Midbrain (tissue), 1 donor: ENCODE measurements at places on chromosomes 2 and 18.

- no peak for DNase-seq
Observed at GRCh38 chr18:74745633-74746403, 148.1 kb downstream of the ZNF407 start.

- DNase-seq = peak; percentile 1
Observed at GRCh38 chr2:201882353-201883090, 76.2 kb downstream of the CDK15 start.

GRCh38 chr18:56115071-56116015, 523.0 kb downstream of the TXNL1 start:
- no peak for DNase-seq

DNA sequence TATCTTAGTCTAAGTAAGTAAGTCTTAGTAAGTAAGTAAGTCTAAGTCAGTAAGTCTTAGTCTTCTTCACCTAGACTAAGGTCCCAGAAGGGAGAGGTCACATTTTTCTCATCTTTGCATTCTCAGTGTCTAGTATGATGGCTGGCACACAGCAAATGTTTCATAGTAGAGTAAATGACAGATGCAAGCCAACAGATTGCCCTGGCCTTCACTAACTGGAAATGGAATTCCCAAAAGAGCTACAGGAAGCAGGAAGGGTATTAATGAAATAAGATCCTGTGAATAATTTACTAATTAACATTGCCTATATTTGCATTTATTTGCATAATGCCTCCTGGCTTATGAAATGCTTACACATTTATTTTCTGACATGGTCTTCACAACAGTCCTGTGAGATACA, 221.6 kb downstream of the RAD51AP2 start:
- DNase-seq = no peak

GRCh38 chr2:43455731-43456642, 139.9 kb downstream of the THADA start:
- DNase-seq = no peak

- DNase-seq = peak; percentile 48
Observed at GRCh38 chr2:152635635-152636298, 81.5 kb downstream of the PRPF40A start.

- no peak for DNase-seq
Observed at GRCh38 chr2:120892967-120893667, 157.4 kb downstream of the GLI2 start.

- DNase-seq = no peak
Observed at GRCh38 chr18:72867746-72868584, at the start of gene NETO1. NETO1 (minus strand) TSS chr18:72867987; CDS start chr18:72867291, 696 bp downstream.

DNA sequence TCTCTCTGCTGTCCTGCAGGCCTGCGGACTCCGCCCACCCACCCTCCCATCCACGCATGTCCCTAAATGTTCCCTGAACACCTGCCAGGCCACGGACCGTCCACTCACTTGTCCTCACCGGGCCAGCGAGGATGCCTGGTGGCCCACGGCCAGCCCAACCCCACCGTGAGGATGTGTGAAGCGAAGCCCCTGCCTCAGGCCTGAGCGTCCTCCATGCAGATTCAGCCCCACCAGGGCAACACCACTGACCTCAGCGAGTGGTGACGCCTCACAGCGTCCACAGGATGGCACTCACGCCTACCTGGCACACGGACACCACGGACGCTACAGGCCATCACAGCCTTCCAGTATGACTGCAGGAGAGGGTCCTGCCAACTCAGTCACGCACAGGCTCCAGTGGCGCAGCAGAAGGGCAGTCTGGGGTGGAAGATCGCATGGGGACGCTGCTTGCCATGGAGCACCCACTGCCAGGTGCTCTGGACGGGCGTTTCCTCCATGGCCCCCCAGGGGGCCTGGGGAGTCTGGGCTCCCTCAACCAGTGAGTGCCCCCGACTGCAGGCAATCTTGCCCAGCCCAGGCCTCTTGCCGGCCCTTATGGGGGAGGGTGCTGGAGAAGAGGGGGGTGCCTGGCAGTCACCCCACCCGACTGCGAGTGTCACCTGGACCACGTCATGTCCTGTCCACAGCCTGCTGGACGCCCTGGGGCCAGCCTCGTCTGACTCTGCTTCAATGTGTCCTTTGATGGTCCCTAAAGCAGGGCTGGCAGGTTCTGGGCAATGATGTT, 25.4 kb downstream of the HDAC4 start:
- no peak for DNase-seq

DNA sequence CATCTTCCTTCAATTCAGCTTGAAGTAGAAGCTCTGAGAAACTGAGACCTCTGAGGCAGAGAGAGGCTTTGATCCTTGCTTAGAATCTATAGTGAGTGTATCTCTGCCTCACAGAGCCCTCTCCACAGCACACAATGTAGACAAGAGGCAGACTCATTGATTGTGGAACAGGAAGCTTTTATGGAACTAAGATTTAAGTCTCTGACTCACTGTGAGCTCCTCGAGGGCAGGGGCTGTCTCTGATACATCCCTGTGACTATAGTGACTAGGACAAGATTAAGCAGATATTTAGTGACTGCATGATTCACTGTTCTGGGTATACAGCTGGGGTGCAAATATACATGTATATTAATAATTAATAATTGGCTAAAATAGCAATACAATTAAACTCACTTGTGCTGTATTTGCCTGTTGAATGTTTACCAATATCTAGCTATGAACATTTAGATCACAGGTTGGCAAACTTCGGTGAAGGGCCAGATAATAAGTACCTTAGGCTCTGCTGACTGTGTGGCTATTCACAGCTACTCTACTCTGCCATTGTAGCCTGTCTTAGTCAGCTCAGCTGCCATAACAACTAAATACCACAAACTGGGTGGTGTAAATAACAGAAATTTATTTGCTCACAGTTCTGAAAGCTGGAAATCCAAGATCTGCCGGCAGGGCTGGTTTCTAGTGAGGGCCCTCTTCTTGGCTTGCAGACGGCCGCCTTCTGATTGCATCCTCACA, 54.4 kb downstream of the ARHGEF4 start:
- no peak for DNase-seq

- peak; percentile 74 for DNase-seq
Observed at GRCh38 chr2:145038041-145038525, 518.2 kb upstream of the ZEB2 start.

DNA sequence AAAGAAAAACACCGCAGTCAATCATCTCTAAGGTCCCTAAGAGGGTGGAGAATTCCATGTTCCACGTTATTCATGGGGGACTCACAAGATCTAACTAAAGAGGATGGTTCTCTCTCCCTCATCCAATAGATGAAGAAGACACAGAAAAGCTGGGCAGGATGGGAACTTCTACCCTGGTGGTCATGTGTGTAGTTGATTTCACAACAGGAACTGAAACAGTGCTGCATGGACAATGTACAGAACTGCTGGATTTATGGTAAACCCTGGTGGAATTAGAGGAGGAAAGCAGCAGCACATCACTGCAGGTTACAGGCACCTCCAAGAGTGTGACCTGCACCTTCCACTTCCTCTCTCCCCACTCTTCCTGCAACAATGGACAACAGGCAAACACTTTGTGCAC, 31.4 kb downstream of the FECH start:
- no peak for DNase-seq

DNA sequence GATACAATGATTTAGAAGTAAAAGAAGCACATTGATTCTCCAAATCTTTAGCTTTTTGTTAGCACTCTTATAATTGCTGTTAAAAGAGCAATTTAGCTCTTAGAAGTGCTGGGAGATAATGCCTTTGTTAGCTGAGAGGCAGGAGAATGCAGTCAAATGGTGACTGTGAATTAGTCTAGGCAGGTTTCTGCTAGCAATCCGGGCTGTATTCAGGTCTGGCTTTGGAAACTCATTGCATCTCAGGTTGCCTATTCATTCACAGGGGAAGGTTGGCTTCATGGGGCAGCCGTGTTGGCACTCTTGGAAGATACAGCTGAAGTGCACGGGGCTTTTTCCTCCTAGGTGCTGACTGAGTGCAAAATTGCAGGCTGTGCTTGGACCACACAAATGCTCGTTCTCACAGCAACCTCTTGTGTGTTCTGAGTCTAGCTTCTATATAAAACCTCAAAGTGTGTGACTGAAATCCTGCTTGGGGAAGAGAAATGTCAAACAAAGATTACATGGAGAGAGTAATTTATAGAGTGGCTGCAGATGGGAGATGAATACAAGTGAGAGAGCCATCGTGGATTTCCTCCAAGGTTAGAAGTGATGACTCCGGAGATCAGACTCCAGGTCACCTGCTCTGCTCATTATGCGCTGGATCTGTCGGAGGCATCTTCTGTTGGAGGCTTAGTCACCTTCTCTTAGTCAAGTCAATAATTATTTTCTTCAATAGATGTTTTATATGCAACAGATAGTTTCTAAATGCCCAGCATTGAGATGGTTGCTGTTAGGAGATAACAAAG, 167.8 kb downstream of the PMAIP1 start:
- peak; percentile 6 for DNase-seq

- DNase-seq = no peak
Observed at GRCh38 chr2:8624855-8625398, 56.9 kb upstream of the ID2 start.

DNA sequence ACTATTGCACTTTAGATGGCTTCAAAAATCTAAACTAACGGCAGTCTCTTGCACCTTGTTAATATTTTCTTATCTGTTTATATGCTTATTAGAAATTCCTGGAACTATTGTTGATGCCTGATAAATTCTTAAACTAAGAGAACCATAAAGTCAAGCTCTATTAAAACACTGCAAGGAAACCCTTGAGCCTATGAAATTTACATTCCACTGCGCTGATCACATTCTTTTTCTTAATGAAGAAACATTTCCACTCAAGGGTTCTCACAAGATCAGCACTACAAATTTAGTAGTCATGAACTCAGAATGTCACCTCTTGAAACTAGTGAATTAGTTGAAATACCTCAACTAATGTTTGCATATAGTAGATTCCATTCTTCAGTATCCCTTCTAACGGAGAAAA, 331.8 kb upstream of the SLC8A1 start:
- no peak for DNase-seq

DNA sequence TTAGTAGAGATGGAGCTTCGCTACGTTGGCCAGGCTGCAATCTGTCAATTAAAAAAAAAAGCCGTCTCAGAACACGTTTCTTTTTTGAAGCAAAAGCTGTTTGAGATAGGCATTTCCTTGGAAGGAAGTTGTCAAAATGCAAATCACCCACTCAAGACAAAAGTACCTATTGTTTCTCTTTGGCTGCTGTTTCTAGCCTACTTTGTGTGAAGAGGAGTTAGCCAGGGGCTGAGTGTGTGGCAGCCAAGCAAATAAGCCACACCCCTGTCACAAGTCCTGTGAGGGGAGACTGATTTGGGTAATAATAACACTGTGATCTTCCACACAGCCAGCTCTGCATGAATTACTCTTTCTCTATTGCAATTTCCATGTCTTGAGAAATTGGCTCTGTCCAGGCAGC, 47.4 kb upstream of the CDCA7 start:
- DNase-seq = peak; percentile 8

GRCh38 chr2:225002656-225003045, 39.6 kb downstream of the DOCK10 start:
- no peak for DNase-seq

- no peak for DNase-seq
Observed at GRCh38 chr2:164877169-164877568, 35.5 kb upstream of the COBLL1 start.

DNA sequence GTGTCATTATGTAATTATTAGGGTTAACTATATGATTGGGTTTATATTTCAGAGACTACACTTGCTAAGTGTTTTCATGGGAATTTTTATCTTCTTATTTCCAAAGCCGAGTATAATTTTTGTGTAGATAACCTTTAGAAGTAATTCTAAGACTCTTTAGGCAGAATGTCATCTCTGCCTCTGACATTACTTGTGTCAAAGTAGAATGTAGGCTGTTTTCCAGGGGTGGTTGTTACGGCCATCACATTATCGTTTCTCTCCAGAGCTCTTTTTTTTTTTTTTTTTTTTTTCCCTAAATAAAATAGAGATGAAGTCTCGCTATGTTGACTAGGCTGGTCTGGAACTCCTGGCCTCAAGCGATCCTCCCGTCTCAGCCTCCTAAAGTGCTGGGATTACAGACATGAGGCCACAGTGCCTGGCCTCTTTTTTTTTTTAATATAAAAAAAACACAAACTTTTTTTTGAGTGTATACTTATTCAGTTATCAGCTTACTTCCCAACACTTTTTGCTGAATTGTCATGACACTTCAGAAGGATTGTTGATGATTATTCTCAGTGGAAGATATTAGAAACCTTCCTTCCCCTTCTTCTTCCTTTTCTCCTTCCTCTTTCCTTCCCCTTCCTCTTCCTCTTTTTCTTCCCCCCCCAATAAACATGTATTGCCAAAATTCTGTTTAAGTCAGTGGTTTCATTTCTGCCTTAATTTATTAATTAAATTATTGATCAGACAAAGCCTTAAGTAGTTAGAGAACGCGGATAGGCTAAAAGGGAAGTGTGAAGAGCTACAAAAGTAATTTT, 2.3 kb downstream of the PIKFYVE start:
- no peak for DNase-seq

GRCh38 chr2:207725873-207726578, 14.6 kb downstream of the CCNYL1 start:
- no peak for DNase-seq

- DNase-seq = no peak
Observed at GRCh38 chr2:105442721-105443120, 43.9 kb upstream of the FHL2 start.

- DNase-seq = no peak
Observed at GRCh38 chr2:224780106-224780505, 63.9 kb upstream of the CCDC195 start.

DNA sequence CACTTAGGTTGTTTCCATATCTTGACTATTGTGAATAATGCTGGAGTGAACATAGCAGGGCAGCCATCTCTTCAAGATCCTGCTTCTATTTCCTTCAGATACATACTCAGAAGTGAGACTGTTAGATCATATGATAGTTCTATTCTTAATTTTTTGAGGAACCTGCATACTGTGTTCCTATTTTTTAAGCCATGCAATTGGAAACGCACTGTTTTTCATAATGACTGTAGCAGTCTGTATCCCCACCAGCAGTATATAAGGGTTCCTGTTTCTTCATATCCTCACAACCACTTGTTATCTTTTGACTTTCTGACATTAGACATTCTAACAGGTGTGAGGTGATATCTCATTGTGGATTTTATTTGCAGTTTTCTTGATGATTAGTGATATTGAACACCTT, 15.5 kb downstream of the NEURL3 start:
- no peak for DNase-seq

- no peak for DNase-seq
Observed at GRCh38 chr2:85754313-85755095, 713 bp downstream of the ATOH8 start.

DNA sequence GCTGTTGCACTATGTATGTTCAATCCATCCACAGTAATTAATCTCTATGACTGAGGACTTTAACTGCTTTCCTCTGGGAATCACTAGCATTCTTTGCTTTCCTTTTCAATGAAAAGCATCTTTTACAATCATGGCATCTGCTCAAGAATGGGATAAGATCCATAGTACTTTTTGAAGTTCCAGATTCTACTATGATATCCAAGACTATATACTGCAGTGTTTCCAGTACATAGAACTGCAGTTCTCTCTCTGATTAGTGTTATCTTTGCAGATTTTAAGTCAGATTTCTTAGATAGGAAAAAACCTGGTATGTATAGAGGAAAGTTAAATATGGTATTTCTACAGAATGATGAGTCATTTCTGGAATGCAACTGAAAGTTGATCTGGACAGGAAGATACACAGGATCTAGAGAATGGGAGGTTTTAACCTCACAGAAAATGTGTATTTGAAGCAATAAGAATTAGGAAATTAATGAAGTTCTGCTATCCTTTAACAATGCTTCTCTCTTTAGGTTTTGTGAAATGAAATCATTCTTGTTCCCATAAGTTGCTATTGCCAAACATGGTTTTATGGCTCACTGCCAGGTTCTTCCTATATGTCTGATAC, 670.7 kb downstream of the ERBB4 start:
- DNase-seq = no peak

- no peak for DNase-seq
Observed at GRCh38 chr18:74868461-74868860, 270.8 kb downstream of the ZNF407 start.

- no peak for DNase-seq
Observed at GRCh38 chr2:23621616-23622015, 236.6 kb downstream of the KLHL29 start.
